ENCODE measurements at places on chromosomes 16 and 17.

DNA sequence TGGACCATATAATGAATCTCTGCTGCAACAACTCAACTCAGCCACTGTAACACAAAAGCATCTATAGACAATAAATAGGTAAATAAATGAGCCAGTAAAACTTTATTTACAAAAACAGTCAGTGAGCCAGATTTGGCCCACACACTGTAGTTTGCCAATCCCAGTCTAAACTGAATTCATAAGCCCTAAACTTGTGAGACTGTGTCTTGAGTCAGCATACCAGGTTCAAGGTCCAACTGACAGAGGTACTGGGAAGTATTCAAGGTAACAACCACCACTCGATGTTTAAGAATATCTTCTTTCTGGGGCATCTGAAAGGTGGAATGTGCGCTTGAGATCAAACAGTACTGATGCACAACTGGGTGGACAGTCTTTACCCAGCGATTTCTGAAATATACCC, 94.2 kb downstream of the HELZ start:
- peaks cover 19% of the 10 kb centered on the region for H3K4me1 ChIP-seq
- peaks cover 23% of the 10 kb centered on the region for H3K36me3 ChIP-seq
- no peak overlapping the region for H3K4me3 ChIP-seq
- H3K27me3 ChIP-seq: no peaks in the 10 kb centered on the region
- H3K27ac ChIP-seq: peak overlapping the region; percentile 71

GRCh38 chr17:27521281-27522027, 65.2 kb downstream of the KSR1 start:
- no peaks in the 10 kb centered on the region for H3K36me3 ChIP-seq
- H3K4me1 ChIP-seq: peaks cover 3% of the 10 kb centered on the region
- H3K27ac ChIP-seq: no peak overlapping the region
- H3K4me3 ChIP-seq: no peak overlapping the region
- H3K27me3 ChIP-seq: no peaks in the 10 kb centered on the region

DNA sequence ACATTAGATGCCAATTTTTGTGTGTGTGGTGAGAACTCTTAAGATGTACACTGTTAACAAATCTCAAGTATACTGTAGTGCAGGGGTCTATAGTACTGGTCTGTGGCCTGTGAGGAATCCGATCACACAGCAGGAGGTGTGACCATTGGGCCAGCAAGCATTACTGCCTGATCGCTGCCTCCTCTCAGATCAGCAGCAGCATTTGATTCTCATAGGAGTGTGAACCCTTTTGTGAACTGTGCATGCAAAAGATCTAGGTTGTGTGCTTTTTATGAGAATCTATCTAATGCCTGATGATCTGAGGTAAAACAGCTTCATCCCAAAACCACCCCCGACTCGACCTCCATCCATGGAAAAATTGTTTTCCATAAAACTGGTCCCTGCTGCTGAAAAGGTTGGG, 12.6 kb downstream of the ZNF267 start:
- no peaks in the 10 kb centered on the region for H3K4me1 ChIP-seq
- DNase-seq: no peak
- peaks cover 34% of the 10 kb centered on the region for H3K36me3 ChIP-seq
- no peak overlapping the region for H3K4me3 ChIP-seq

GRCh38 chr16:70687671-70688245, 1.9 kb upstream of the MTSS2 start:
- no peak overlapping the region for H3K4me3 ChIP-seq
- no peaks in the 10 kb centered on the region for H3K27me3 ChIP-seq
- no peaks in the 10 kb centered on the region for H3K36me3 ChIP-seq
- H3K4me1 ChIP-seq: peaks cover 52% of the 10 kb centered on the region

- H3K36me3 ChIP-seq: no peaks in the 10 kb centered on the region
- H3K4me1 ChIP-seq: no peaks in the 10 kb centered on the region
- no peak overlapping the region for H3K4me3 ChIP-seq
- H3K27ac ChIP-seq: no peak overlapping the region
- peak; percentile 41 for DNase-seq
- H3K27me3 ChIP-seq: no peaks in the 10 kb centered on the region
These were observed 18.5 kb upstream of the KCTD5 start for GRCh38 chr16:2663553-2664546.

GRCh38 chr17:70786081-70786480, 616.7 kb downstream of the KCNJ2 start:
- peak; percentile 49 for DNase-seq
- H3K4me1 ChIP-seq: no peaks in the 10 kb centered on the region
- no peaks in the 10 kb centered on the region for H3K36me3 ChIP-seq

- no peaks in the 10 kb centered on the region for H3K27me3 ChIP-seq
- H3K4me3 ChIP-seq: no peak overlapping the region
- no peak overlapping the region for H3K27ac ChIP-seq
These were observed 6.5 kb upstream of the USP32 start for GRCh38 chr17:60398227-60398959.

DNA sequence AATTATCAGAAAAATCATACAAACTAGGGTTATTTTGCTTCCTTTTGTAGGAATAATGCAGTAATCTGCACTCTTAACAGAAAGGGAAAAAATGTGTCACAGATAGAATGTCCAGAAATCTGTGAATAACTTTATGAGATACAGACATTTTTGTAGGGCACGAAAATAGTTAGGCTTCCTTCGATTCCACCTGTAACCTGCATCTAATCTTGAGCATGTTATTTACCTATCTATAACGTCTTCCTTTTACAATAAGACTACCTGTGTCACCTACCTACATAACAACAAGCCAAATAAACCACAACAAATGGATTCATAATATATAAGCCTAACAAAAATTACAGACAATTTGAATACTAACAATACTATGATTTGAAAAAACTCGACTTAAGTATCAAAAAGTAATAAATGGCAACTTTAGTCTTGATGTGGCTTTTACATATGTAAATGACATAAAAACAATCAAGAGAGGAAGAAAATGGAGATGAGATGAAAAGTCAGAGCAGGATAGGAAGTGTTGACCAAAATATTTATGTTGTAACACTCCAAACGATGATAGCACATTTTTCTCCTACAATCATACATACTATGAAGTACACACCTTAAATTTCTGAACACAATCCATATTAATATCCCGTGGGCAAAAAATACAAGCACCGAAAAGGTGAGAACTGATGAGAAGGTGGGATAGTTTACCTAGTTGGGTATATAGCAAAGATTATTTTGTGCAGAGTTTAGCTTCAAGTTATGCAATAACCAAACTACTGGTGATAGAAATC, 2.5 kb downstream of the STAT5B start:
- no peaks in the 10 kb centered on the region for H3K36me3 ChIP-seq
- H3K27me3 ChIP-seq: no peaks in the 10 kb centered on the region
- H3K4me3 ChIP-seq: no peak overlapping the region
- DNase-seq: no peak

DNA sequence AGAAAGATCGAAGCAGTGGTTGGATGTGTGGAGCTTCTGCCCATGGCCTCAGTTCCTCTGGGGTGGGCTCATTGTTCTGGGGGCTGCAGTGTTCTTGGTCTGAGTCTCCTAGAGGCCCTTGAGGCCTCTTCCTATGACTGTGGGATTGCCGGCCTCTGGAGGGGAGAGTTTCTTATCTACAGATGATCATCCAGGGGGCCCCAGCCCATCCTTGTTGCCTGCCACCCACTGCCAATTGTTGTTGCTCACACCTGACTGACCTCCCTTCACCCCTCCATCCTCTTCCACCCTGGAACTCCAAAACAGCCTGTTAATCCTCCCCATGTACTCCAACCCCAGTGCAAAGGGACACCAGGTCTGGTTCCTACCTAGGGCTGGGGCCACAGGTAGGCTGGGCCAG, 5.9 kb downstream of the B3GNT9 start:
- no peak overlapping the region for H3K27ac ChIP-seq
- peaks cover 2% of the 10 kb centered on the region for H3K4me1 ChIP-seq
- DNase-seq: no peak
- no peak overlapping the region for H3K4me3 ChIP-seq
- H3K27me3 ChIP-seq: no peaks in the 10 kb centered on the region

- H3K4me3 ChIP-seq: no peak overlapping the region
- H3K27me3 ChIP-seq: peaks cover 29% of the 10 kb centered on the region
- H3K27ac ChIP-seq: no peak overlapping the region
- H3K4me1 ChIP-seq: no peaks in the 10 kb centered on the region
These were observed 29.3 kb upstream of the TNRC6C start for GRCh38 chr17:77929180-77929564.

DNA sequence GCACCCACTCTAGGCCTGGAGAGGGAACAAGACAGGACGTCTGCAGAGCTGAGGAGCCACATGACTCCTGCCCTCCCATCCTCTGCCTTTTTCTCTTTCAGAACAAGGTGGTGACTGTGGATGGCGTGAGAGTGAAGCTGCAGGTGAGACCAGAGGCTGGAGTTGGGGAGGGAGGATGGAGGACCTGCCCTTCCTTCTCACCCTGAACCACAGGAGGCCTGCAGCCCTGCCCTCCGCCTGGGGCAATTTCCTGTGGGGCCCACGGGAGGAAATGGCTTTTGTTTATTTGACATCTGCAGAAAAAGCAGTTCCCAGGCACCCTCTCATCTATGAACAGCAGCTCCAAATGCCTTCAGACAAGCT, 5.1 kb downstream of the RAB37 start:
- no peak for DNase-seq
- H3K4me3 ChIP-seq: no peak overlapping the region
- H3K36me3 ChIP-seq: no peaks in the 10 kb centered on the region
- H3K4me1 ChIP-seq: peaks cover 12% of the 10 kb centered on the region
- H3K27ac ChIP-seq: no peak overlapping the region

GRCh38 chr17:50708050-50709000, 611 bp upstream of the ANKRD40 start:
- peak overlapping the region; percentile 66 for H3K4me3 ChIP-seq
- peak overlapping the region; percentile 89 for H3K27ac ChIP-seq
- H3K4me1 ChIP-seq: peaks cover 13% of the 10 kb centered on the region
- DNase-seq: no peak
- peaks cover 3% of the 10 kb centered on the region for H3K36me3 ChIP-seq
- H3K27me3 ChIP-seq: no peaks in the 10 kb centered on the region

- H3K27me3 ChIP-seq: no peaks in the 10 kb centered on the region
- peak overlapping the region; percentile 52 for H3K4me3 ChIP-seq
- H3K4me1 ChIP-seq: peaks cover 28% of the 10 kb centered on the region
- peak overlapping the region; percentile 90 for H3K27ac ChIP-seq
These were observed 1.1 kb upstream of the FASN start for GRCh38 chr17:82098939-82099763.

DNA sequence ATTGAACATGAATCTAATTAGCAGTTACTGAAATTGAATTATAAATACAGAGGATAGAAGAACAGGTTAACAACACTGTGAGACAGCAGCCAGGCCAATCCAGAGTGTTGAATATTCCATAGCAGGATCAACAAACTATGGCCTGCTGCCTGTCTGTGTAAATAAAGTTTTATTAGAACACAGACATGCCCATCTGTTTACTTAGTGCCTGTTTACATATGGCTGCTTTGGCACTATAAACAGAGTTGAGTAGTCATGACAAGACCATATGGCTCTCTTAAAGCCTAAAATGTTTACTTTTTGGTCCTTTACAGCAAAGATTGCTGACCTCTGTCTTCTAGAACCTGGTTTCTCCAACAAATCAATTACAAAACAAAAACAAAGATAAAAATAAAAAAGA, 115.4 kb upstream of the CDC42EP4 start:
- H3K36me3 ChIP-seq: no peaks in the 10 kb centered on the region
- H3K27me3 ChIP-seq: no peaks in the 10 kb centered on the region
- no peak for DNase-seq
- no peak overlapping the region for H3K4me3 ChIP-seq
- H3K27ac ChIP-seq: no peak overlapping the region

DNA sequence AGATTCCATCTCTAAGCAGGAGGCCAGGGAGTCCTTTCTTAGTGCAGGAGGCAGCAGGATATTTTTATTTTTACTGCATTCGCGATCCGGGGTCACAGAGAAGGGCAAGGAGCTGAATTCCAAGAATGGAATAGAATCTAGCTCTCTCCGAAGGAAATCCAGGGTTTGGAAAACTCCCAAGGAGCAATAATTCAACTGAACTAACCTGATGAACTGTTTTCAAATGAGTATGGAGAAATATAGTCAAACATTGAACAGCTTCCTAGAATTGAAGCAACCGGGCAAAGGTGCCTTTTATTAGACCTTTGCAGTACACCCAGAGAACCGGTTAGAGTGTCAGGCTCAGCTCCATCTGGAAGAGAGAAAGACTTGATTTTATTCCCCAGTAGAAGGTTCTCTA, 120.7 kb upstream of the MAF start:
- no peak overlapping the region for H3K4me3 ChIP-seq
- H3K27me3 ChIP-seq: no peaks in the 10 kb centered on the region
- H3K27ac ChIP-seq: no peak overlapping the region

DNA sequence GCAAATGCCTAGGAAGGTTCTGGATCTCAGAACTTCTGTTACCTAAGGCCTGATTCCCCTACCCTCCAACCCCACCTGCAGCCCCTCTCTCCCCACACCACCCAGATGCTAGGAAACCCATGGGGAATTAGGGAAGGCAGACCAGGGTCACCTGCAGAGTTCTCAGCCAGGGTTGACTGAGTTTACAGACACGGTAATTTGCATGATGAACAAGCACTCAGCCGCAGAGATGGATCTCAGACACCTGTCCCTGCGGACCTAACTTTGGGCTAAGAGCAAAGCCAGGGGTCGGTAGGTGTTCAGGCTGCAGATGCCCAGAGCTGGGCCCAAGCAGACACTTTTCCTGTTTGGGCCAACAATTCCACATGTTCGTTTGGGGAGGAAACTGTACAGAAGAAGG, 2.9 kb downstream of the ABI3 start:
- DNase-seq: no peak
- H3K36me3 ChIP-seq: no peaks in the 10 kb centered on the region
- no peak overlapping the region for H3K27ac ChIP-seq

GRCh38 chr16:57113042-57113453, 20.7 kb downstream of the CPNE2 start:
- H3K4me3 ChIP-seq: no peak overlapping the region
- peaks cover 22% of the 10 kb centered on the region for H3K4me1 ChIP-seq
- no peaks in the 10 kb centered on the region for H3K27me3 ChIP-seq
- DNase-seq: peak; percentile 69
- H3K27ac ChIP-seq: no peak overlapping the region

DNA sequence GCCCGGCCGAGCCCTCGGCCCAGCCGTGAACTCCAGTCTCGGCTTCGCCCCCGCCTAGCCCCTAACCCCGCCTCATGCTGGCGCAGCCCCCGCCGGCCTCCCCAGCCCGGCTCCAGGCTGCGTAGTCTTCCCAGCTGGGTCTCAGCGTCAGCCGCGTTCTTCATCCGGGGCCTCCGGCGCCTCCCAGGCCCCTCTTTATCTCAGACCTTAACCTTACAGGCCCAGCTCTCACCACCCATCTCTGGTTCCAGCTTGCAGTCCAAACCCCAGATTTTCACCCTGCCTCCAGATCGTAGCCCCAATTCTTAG, at the start of gene PROCA1:
PROCA1 (minus strand) TSS at position 166 of the 309 bp plus-strand sequence. CDS start 228 bp downstream, outside the sequence.
- peaks cover 25% of the 10 kb centered on the region for H3K4me1 ChIP-seq
- peak within 1 kb of the TSS; percentile 82 for H3K27ac ChIP-seq
- peaks cover 16% of the 10 kb centered on the region for H3K36me3 ChIP-seq
- peak within 1 kb of the TSS; percentile 66 for H3K4me3 ChIP-seq
- no peak for DNase-seq
- H3K27me3 ChIP-seq: no peaks in the 10 kb centered on the region

Measured in astrocyte (in vitro differentiated cells and primary cell).